Left ventricle myocardium inferior (tissue), 1 donor: ENCODE measurements at places on chromosomes 3 and 15. TPM values are rescaled to one million over a fixed set of nuclear protein-coding genes. Genes with fewer than 3 reads are reported as not detected.

CIB2 gene
- total RNA-seq = 26.1 TPM

DNA sequence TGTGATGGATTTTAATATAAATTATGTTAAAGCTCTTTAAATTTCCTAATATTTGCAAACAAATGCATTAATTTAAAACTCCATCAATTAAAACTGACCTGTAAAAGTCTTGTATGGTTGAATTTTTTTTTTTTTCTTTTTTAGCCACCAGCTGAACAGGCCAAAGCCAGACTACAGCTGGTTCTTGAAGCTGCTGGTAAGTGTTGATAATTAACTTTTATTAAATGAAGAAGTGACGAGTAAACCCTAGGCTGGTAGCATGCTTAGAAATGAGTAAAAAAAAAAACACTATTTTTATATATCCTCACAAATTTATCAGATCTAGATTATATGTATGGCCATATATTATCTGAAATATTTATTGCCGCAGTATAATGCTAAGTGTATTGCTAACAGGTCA, 216.3 kb upstream of the MLF1 start:
- DNase-seq = no peak

DNA sequence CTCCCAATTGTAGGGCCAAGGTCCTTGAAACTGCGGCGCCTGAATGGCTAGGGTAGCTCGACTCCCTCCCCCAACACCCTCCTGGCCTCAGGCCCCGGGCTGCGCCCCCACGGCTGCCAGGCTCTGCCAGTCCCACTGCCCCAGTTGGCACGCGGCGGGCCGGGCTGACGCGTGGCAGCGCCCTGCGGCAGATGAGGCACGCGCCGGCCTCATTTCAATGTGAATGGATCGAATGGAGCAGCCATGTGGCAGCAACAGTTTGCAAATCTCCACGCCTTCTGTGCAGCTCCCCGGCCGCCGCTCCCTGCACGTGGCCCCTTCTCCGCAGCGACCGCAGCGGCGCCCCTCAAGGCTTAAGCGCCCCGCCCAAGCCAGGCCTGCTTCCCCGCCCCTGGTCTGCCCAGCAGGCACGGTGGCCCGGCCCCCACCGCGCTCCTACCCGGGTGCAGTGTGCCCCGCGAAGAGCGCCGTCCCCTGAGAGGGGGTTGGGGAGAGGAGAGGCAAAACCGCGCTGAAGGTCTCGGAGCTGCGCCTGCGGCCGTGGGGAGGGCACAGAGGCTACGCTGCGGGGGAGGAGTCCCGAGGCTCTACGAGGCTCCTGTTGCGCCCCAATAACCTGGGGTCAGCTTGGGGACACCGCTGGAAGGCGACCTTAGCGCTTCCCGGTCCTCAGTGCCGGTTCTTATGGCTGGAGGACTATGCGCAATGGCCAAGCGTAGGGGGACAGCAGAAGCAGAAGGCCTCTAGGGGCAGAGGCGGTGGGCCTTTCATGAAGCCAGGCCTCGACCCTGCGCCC, 3.1 kb upstream of the DLL4 start:
- no peak for DNase-seq

GRCh38 chr3:57025237-57025636, 35.2 kb upstream of the SPATA12 start:
- DNase-seq = no peak

- no peak for DNase-seq
Observed at GRCh38 chr15:60006203-60006862, 2.2 kb downstream of the FOXB1 start.

- no peak for DNase-seq
Observed at GRCh38 chr15:88900309-88900981, 5.1 kb upstream of the HAPLN3 start.

GRCh38 chr15:55589287-55589686, 1.1 kb upstream of the PYGO1 start:
- DNase-seq = no peak

- DNase-seq = no peak
Observed at GRCh38 chr15:78923480-78924360, 21.1 kb downstream of the CTSH start.

DNA sequence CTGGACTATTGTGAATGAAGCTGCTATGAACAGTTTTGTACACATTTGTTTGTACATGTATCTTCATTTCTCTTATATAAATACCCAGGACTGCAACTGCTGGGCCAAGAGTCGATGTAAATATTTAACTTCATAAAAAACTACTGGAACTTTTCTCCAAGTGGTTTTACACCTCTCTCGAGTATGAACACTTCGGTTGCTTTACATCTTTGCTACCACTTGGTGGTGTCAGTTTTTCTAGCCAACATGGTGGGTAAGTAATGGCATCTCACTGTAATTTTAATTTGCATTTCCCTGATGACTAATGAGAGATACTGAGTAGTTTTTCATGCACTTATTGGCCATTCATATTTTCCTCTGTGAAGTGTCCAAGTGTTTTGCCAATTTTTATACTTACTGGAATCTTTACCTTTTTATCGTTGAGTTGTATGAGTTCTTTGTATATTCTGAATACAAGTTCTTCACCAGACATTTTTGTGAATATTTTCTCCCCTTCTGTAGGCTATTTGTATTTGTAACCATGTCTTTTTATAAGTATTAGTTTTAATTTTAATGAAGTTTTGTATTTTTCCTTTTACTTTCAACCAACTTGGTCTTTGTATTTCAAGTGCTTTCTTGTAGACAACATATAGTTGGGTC, 44.4 kb downstream of the PCOLCE2 start:
- no peak for DNase-seq
